ENCODE measurements at places on chromosomes 13 and 19.
A peak's percentile ranks its signal among the peaks of the same experiment; 100 is the strongest.

DNA sequence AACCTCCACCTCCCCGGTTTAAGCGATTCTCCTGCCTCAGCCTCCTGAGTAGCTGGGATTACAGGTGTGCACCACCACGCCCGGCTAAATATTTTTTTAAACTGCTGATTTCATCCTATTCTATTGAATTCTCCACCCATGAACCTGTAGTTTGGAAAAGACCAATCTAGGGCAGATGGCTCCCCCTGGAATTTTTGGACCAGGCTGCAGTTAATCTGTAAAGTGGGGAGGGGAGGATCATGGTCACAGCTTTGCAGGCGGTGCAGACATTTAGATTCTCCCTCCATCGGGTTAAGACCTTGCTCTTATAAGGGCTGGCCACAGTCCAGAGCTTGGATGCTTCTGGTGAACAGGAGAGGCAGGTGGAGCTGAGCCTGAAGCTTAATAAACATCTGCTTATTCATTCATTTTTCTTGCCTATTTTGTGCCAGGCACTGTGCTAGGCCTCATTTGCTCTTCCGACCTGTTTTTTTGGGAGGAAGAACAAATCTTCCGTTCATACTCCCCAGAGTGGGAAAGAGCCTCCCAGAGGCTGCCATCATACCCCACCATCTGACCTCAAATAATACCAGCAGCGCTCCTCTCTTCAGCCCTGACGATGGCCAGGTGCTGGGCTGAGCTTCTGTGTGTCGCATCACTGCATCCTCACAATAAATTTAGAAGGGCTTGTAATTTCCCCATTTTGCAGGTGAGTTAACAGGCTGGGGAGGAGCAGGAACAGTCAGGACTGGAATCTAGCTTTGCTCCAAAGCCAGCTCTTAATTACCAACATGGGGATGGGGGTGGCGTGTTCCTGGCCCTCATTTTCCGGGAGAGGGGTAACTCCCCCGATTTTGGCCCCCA, 902 bp upstream of the CCDC106 start:
- no peak for DNase-seq

DNA sequence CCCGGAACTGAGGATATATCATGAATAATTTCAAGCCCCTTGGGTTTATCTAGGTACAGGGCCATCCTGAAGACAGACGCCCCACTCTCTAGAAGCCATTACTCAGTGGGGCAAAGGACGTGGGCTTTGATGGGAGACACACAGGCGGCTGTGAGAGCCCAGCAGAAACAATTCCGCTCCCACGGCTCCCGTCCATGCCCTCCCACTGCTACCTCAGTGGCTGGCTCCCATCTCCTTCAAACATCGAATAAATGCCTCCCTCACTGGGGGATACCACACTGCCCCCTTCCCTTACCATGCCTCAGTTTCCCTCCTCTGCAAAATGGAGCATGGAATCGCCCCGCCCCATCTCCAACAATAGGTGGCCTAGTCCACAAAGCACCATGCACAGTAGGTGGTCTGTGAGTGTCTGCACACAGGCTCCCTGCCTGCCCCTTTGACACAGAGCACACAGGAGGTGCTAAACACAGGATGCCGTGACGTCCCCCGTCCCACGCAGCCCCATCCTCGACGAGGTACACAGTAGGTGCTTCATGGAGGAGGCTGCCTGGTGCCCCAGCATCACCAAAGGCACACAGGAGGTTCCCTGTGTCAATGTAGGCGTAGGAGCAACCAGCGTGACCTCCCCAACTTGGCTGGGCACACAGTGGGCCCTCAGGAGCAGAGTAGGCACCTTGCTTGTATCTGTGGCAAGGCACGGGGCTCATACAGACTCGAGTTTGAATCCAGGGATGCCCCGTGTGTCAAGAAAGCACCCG, 46.0 kb downstream of the PTPRS start:
- no peak for DNase-seq

- no peak for DNase-seq
Measured at GRCh38 chr13:23767838-23768237, 121.4 kb downstream of the MIPEP start.

DNA sequence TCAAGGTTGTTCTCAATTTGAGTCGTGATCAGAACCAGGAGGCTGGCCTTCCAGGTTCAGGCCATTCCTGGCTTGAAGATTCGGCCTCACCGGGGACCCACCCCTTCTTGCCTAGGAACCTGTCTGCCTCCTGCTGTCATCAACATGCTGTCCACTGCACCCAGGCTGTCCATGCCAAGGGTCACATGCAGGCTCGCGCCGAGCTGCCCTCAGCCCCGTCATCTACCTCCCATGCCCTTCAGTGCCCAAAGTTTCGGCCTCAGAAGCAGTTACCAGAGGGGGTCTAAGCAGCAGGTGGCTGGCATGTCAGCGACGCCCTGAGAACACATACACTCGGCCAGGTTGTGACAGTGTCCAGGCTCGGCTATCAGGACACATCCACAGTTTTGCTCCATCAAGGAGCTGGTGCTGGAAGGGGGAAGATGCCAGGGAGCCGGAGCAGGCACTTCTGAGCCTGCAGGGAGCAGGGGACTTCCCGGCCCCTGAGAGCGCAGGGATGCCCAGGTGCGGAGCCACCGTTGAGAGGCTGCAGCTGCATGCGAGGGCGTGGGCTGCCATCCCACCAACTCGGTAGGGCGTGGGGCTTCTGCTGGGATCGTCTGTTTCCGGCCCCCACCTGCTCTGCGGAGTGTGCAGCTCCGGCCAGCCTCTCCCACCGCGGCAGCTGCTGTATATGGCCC, 590.9 kb upstream of the SLITRK5 start:
- no peak for DNase-seq

GRCh38 chr19:3982701-3983541, 2.3 kb downstream of the EEF2 start:
- no peak for DNase-seq

GRCh38 chr13:99992949-99993351, 11.4 kb downstream of the ZIC2 start:
- no peak for DNase-seq

DNA sequence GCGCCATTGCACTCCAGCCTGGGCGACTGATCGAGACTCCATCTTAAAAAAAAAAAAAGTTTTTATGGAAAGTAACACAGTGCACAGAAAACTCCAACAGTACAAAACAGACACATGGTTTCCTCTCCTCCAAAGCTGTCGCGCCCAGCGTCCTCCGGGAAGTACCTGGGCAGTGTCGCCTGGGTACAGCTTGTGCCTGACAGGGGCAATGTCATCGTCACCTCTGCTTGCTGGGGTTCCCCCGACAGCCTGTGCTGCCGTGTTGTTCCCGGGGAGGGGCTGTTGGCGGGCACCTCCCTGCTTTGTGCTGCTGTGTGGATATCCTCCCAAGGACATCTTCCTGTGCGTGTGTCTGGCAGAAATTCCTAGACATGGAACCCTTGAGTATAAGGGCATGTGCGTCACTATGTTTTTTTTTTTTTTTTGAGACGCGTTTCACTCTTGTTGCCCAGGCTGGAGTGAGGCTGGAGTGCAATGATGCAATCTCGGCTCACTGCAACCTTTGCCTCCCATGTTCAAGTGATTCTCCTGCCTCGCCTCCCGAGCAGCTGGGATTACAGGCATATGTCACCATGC, 2.4 kb upstream of the F2RL3 start:
- DNase-seq, result peak; percentile 83

DNA sequence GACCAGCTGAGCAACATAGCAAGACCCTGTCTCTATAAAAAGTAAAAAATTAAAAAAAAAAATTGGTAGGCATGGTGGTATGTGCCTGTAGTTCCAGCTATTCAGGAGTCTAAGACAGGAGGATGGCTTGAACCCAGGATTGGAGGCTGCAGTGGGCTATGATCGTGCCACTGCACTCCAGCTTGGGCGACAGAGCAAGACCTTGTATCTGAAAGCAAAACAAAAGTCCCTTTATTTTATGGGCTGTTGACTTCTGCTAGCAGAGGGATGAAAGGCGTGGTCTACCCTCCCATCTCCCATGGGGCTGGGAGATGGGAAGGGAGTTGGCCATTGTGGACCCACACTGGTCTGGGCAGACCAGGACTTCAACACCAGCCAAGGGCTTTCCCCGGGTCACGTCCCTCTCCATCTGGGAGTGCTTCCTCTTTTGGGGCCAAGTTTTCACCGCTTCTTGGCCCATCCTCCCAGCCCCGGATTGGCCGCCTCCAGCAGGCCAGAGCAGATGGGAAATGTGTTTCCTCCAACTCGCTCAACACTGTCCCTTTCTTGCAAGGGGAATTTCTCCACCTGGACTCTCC, 2.2 kb upstream of the TNFSF9 start:
- no peak for DNase-seq

DNA sequence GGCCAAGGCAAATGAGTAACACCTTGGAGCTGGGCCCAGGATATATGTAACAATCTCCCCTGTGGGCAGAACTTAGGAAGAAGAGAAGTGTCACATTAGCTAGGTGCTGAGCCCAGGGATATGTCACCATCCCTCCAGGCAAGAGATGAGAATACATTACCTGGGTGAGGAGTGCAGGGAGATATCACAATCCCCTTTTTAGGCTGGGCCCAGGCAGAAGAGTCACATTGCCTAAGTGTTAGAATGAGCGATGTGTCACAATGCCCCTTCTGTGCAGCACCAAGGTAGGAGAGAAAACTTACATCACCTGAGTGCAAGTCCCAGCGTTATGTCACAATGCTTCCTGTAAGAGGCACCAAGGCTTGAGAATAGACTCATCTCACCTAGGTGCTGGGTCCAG, 60.3 kb downstream of the ZNF726 start:
- DNase-seq, result no peak

DNA sequence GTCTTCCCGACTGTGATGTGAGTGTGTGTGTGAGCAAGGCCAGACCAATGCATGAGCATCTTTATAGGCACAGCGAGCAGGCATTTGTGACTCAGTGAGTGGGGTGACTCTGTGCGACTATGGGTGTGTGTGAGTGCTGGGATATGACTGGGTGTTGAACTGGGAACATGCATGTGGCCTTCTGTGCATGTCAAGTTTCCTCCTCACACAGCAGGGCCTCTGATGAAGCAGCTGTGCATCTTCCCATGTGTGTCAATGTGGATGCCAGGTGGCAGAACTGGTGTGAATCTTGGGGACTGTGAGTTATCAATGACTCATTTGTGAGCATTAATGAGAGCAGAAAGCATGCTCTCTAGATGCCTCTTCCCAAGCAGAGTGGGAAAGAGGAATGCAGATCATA, 12.1 kb upstream of the LGALS14 start:
- no peak for DNase-seq

DNA sequence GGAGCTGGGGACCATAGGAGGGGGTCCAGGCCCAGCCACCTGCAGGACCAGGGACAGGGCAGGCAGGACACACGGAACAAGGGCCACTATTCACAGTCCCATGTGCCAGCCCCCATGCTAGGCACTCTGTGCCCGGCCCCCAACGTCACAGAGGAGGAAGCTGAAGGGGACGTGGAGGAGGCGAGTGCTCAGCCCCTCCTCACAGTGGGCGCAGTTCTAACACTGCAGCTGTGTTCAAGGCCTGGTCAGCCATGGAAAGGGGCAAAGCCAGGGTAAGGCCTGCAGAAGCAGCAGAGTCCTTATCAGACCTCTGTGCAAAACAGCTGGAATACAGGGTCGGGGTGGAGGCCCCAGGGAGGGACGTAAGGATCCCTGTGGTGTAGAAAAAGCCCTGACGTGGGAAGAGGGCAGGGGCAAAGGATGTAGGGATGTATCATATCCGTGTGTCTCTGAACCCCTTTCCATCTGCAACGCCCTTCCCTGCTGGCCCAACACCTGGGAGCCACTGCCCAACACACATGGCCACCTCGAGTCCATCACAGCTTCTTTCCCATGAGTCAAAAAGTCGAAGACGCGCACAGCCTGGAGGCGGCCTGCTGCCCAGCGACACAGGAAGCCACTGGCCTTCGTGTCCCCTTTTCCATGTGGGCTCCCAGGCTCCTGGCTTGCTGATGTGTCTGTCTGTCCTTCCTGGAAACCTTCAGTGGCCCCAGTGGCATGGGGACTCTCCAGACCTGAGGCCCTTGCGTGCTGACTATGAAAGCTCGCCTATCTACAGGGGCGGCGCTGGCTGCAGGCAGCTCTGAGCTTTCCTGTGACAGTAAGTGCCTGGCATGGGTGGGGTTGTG, 28.0 kb downstream of the SH3GL1 start:
- no peak for DNase-seq

- DNase-seq, result no peak
Measured at GRCh38 chr19:13835791-13836723, 40.8 kb downstream of the ZSWIM4 start.

GRCh38 chr19:41589371-41589770, 13.4 kb downstream of the CEACAM21 start:
- DNase-seq, result no peak

DNA sequence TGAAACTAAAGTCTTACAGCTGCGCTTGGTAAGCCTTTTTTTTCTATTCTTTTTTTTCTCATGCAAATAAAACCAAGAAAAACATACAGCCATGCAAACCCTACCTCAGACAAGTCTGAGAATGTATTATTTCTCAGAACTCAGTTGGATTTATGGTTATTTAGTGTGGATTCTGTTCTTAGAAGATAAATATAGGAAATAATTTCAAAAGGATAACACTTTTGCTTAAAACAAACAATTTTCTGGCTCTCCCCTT, 40.7 kb upstream of the TNFSF11 start:
- no peak for DNase-seq

DNA sequence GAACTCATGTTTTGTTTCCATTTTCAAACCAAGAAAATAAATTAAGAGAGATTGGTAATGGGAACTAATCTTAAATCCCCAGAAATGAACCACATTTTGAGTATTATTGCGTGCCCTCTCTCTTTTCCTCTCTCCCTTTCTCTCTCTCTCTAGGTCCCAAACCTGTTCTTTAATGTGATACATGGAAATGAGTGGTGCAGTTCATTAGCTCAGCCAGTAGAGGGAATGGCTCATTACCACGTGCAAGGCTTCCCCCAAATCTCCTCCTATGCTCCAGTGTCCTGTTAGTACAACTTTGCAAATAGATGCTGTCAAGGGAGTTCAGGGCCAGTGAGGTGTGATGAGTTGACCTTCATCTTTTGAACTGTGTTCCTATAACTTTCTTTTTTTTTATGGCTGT, 178.4 kb downstream of the FGF9 start:
- DNase-seq, result no peak

GRCh38 chr13:65826657-65827056, 1403.5 kb downstream of the PCDH9 start:
- DNase-seq, result no peak

DNA sequence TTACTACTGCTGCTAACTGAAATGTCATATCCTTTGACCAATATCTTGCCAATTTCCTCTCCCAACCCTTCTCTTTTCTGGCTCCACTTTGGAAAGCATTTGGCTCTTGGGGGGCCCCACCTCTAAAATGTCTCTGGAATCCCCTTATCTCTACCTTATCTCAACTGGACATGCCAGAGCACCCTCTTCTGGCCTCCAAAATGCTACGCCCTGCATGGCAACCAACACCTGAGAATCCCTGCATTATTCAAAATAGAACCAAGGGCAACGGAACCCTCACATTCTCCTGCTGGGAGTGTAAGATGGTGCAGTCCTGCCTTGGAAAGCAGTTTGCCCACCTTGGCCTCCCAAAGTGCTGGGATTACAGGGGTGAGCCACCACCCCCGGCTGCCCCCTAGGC, 35.3 kb downstream of the CERS4 start:
- no peak for DNase-seq

DNA sequence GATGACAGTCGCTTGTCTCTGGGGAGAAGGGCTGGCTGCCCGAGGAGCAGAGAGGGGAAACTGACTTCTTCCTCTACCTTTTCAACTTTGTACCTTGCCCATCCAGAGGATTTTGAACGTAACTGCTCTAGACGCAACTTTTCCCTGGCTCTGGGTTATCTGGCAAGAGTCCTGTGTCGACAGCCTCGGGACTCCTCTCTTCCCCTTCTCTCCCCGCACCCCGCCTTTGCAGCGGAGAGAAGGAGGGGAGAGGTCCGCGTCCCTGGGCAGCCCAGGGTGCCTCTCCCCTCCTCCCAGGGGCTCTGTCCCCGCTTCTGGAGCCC, 574 bp downstream of the SH3GL1 start:
- no peak for DNase-seq

Measured in brain microvascular endothelial cell (primary cell).